ENCODE measurements at places on chromosomes 16 and 17.
A peak's percentile ranks its signal among the peaks of the same experiment; 100 is the strongest.

DNA sequence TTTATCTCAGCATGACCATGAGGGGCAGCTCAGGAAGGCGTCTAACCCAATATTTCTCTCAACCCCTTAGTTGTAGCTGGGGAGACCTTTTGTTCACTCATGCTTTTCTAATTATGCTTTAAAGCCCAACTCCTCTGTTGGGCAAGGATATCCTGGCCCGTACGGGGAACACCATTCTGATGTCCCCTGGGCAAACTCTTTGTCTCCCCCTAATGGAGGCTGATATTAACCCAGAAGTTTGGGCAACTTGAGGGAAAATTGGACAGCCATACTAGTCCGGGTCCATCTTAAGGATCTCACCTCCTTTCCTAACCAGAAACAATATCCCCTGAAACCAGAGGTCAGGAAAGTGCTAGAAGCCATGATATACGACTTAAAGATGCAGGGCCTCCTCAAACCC, 143.7 kb upstream of the COX10 start:
- no peak for DNase-seq

- DNase-seq: no peak
Measured at GRCh38 chr17:62995377-62995885, 29.4 kb downstream of the TANC2 start.

DNA sequence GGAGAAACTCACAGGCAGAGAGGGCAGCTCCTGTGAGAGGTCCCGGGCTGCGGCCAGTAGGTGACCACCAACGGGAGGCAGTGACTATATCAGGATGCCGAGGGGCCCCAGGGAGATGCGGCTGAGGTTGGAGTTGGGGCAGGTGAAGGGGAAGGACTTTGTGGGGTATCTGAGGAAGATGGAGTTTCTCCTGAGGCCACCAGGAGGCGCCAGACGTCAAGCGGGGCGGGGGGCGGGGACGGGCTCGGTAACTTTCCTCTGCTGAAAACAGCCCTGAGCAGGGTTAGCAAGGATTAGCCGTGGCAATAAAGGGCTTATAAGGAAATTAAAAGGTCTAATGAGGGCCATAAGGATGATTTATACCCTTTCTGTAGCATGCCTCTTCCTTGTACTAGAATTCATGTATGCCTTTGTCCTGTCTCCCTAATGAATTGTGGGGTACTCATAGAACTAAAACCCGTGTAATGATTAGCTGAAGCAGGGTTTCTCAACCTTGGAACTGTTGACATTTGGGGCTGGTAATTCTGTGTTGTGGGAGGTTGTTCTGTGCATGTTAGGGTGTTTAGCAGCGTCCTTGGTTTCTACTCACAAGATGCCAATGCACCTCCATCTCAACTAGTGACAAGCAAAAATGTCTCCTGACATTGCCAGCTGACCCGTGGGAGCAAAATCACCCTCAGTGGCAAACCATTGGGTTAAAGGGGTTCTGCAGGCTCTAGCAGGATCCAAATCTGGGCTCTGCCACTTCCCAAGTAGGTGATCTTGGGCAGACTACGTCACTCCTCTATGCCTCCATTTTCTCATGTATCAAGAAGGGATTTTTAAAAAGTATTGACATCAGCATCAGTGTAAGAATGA, 74.8 kb upstream of the GRIN2A start:
- no peak for DNase-seq

- DNase-seq: no peak
Measured at GRCh38 chr17:27384726-27385125, 71.5 kb upstream of the KSR1 start.

GRCh38 chr16:12703935-12704334, 99.8 kb downstream of the CPPED1 start:
- DNase-seq: no peak

- DNase-seq: no peak
Measured at GRCh38 chr17:75941442-75941819, 589 bp upstream of the FBF1 start.

- no peak for DNase-seq
Measured at GRCh38 chr16:1785846-1786170, 3.0 kb downstream of the NUBP2 start.

- DNase-seq: no peak
Measured at GRCh38 chr16:1320097-1320496, 10.7 kb downstream of the UBE2I start.

- DNase-seq: no peak
Measured at GRCh38 chr16:88766975-88767374, 18.0 kb downstream of the PIEZO1 start.

DNA sequence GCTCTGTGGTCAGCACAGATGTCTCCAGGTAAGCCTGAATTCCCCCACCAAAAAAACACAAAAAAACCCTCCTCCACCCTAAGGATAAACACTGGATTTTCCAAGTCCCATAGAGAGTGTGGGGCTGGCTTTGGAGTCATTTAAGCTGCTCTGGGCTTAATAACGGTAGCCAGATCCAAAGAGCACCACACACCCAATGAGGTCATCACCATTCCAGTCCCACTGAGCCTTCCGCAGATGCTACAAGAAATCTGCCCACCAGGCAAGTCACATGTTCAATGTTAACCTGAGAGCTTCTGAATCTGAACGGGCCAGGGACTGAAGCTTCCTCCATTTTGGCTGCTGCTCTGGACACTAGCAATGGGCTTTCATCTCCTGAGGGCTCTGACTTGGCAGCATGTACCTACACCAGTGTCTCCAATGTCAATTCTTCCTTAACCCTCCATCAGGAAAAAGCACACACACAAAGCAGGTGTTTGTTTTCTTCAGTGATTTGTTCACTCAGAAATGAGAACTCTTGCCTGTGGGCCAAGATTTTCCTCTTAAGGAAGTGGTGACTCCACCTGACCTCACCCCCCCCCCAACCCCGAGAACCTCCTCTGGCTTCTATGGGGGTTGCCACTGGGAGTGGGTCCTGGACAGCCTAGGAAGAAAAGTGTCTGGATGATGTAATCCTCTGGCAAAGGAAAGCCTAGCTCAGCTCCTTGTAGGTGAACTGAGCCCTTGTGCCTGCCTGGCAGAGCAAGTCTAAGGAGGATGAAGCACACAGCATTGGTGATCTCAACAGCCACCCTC, 220.1 kb downstream of the FOXL1 start:
- DNase-seq: no peak

- no peak for DNase-seq
Measured at GRCh38 chr16:19933740-19934139, 49.1 kb upstream of the GPRC5B start.

DNA sequence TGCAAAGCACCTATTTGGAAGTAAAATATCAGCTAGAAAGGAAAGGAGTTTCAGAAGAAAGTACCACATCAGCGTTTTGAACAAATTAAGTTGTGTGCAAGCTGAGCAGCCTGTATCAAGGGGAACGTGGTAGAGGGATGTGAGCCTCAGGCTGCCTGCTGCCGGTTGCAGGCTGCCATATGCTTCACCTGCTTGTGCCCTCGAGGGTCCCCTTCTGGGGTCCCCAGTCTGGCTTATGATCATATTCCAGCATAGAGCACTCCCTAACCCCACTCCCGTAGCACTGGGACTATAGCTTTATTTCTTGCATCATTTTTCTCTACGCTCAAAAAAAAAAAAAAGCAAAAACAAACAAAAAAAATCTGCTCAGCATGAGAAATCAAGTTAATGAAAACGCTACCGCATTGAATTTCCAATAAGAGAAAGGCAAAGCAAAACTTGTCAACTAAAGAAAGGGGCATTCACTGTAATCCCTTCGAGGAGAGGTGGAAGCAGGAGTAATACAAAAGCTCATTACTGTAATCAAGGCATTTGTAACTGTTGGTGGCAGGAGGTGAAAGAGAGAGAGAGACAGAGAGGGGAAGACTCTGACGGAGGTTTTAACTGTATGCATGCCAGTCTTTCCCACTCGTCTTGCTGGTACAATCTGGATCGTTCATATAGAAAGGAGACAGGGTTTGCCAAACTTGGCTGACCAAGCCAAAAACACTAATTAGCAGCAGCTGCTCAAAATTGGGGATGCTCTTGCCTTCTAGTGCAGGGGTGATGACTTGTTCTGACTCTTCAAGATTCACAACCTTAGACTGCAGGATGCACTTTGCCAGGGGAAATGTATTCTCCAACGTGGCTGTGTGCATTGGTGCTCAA, 258.2 kb upstream of the HSBP1 start:
- no peak for DNase-seq

- no peak for DNase-seq
Measured at GRCh38 chr16:2364638-2365210, 24.2 kb upstream of the ABCA3 start.

DNA sequence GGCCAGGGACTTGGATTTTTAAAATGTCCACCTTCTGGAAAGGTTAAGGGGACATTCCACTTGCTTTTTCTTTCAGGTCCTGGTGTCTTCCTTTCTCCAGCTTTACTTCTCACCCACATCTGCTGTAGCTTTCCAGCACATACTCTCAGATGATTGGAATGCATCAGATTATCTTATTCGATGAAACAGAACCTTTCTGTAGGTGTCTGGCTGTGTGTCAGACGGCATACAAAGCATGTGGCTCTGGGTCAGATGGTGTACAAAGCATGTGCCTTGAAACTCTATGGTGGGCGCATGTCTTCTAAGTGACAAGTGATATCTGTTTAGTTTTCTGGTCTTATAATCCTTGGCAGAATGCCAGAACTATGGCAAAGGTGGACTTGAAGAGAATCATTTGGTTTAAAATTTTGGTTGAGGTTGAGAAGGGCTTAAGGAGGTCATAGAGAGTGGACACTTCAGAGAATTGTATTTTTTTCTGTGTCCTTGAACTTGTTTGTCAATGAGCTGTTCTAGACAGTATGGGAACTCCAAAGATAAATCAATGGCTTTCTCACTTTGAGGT, 125.3 kb downstream of the FTO start:
- DNase-seq: no peak

- DNase-seq: no peak
Measured at GRCh38 chr17:41339571-41340172, 11.0 kb downstream of the KRT33A start.

DNA sequence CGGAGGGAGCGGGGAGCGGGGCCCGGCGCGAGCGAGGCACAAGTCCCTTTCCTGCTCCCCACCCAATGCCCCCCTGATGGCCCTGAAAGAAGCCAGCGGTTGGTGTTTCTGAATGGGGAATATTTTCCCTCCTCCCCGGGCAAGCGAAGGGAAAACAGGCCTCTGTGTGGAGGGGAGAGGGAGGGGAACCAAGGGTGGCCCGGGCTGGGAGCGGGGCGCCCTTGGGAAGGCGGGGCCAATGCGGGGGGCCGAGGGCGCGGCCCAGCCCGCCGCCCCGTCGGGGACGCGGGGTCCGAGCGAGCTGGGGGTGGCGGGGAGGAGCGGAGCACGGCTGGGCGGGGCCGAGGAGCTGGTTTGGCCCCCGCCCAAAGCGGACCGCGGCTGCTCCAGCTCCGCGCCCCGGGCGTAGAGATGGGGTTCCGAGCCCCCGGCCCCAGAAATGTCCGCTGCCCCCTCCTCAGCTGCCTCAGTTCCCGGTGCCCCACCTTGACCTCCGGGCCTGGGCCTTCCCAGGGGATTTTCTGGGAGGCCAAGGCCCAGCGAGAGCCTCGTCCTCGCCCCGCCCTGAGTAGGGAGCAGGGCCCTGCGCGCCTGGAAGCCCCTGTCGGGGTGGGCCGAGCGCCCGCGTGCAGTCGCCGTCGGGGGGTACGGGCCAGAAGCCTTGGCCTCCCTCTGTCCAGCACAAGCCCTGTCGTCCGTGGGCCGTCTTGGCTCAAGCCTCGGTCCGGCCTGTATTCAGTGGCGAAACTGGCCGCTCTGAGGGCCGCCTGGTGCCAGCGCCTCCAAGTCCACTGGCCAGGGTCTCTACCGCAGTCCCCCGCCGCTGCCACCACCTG, 3.9 kb upstream of the HEXIM1 start:
- no peak for DNase-seq

DNA sequence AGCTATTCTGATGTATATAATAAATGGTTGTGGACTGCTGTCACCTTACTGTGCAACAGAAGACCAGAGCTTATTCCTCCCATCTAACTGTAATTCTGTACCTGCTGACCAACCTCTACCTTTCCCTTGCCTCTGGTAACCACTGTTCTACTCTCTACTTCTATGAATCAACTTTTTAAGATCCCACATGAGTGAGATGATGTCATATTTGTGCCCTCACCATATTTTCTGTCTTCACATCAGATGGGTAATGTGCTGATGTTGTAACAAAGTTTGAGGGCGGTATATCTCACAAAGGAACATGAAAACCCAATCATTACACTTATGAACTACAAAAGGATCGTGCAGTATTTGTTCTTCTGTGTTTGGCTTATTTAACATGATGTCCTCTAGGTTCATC, 16.8 kb downstream of the BRD7 start:
- no peak for DNase-seq

GRCh38 chr16:4347010-4347409, 4.1 kb downstream of the PAM16 start:
- DNase-seq: no peak

- DNase-seq: no peak
Measured at GRCh38 chr16:75225678-75226515, 7.1 kb downstream of the CTRB1 start.

DNA sequence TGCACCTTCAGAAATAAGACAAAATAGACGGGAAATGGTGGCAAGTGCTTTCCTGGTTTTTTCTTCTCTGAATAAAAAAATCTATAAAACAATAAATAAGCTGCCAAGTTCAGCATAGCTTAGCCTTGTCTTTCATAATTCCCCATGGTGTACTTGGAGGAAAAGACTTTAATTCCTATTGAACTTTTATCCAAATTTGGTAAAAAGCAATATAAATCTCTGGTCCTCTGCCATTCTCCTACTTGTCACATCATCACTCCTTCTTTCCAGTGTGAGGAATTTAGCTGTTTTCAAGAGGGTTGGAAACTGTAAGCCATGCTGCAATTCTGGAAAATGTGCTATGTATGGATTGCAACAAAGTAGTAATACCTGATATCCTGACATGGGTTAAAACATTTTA, 551.8 kb upstream of the KIF2B start:
- DNase-seq: peak; percentile 16

GRCh38 chr17:80220054-80220735, at the start of the genes SGSH and SLC26A11:
SGSH (minus strand) TSS chr17:80220333; CDS start chr17:80220313, 20 bp downstream.
SLC26A11 (plus strand) TSS chr17:80220427; CDS start chr17:80221561, 1,134 bp downstream.
- no peak for DNase-seq

DNA sequence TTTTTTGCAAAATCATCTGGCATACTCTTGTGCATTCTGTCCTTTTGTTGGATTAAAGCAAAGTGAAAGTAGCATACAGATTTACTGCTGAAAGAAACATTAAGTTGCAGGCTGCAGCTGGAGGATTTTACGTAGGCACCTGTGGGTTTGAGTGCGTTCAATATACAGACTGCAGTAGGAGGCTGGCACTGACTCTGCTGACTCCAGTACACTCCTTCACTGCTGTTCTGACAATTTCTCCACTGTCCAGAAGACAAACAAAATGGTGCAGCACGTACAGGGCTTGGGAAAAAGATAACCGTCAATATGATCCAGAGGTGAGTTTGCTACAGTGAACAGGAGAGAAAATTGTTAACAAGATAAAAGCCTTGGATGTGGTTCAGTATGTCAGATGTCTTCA, 73.3 kb downstream of the TANC2 start:
- DNase-seq: no peak

DNA sequence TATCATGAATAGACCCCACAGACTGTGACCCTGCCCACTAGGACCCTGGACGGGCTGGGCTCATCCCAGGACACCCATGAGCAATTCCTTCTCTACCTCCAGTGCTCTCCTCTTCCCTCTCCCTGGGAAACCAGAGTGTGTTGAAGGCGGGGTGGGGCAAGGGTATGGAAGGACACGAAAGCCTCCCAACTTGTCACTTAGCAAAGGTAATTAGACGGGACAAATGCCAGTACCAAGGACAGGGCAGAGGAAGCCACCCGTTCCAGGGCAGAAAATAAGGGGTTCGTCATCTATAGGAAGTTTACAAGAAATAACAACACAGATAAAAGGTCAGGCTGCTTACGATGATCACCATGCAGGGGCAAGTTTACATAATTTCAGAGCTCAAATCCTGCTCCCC, 4.9 kb upstream of the EPX start:
- no peak for DNase-seq

GRCh38 chr17:1486802-1487695, 5.4 kb downstream of the MYO1C start:
- no peak for DNase-seq

All from forelimb muscle (tissue), 1 donor.